ENCODE measurements at places on chromosomes 5 and 9.

DNA sequence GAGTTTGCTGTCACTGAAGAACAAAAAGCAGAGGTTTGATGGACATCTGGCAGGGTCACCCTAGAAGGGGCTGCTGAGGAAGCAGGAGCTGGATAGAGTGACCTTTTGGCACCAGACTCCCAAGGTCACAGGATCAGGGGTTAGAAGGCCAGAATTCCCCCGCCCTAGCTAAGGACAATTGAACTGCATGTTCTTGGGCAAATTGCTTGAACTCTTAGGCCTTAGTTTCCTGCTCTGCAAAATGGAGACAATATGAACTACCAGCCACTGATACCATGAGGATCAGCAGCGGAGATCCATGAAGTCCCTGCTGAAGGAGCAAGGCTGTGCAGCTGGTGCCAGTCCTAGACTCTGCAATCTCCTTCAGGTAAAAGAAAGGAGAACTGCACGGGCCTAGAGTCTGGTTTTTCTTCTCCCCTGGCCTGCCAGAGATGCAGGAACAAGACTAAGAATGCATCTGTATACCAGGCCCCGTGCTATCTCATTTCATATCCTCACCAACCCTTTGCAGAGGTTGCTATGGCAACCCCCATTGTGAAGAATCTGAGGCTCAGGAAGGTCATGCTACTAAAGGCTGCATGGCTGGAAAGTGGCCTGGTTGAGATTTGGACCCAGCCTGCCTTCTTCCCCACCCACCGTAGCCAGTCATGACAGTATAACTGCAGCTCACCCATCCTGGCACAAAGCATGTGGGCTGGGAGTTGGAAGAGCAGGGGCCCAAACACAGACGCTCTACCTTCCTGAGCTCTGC, 33.7 kb downstream of the CAMK2A start:
- DNase-seq = no peak

DNA sequence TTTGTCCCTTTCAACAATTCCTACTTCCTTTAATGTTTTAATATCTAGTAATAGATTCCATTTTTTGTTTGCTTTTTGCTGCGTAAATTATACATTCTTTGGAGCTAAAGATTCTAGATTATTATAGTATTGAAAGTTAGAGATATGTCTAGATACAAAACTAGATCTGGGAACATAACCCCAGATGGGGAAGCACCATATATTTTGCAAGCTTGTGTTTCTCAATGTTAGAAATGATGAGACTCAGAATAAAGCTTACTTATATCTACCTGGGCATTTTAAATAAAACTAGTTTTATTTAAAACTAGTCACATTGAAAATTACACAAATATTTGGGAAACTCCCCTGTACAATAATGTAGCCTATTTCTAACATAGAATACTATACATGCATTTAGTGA, 32.2 kb downstream of the TRIO start:
- no peak for DNase-seq

- DNase-seq = no peak
Measured at GRCh38 chr5:67305913-67306710, 109.5 kb upstream of the CD180 start.

DNA sequence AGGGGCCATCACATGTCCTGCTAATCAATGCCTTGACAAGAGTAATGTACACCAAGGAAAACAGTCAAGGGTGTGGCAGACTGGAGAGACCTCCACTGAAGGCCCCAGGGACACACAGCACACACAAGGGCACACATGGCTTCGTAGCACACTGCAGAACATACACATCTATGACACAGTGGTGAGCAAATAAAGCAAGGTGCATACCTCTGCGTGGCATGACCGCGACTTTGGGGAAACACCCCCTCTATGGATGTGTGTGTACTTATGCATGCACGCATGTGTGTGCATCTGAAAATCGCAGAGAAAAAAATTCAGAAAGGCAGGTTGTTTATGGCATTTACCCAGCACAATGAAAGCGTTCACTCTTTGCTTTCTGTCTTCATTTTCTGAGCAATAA, 20.5 kb downstream of the SEMA4D start:
- no peak for DNase-seq

DNA sequence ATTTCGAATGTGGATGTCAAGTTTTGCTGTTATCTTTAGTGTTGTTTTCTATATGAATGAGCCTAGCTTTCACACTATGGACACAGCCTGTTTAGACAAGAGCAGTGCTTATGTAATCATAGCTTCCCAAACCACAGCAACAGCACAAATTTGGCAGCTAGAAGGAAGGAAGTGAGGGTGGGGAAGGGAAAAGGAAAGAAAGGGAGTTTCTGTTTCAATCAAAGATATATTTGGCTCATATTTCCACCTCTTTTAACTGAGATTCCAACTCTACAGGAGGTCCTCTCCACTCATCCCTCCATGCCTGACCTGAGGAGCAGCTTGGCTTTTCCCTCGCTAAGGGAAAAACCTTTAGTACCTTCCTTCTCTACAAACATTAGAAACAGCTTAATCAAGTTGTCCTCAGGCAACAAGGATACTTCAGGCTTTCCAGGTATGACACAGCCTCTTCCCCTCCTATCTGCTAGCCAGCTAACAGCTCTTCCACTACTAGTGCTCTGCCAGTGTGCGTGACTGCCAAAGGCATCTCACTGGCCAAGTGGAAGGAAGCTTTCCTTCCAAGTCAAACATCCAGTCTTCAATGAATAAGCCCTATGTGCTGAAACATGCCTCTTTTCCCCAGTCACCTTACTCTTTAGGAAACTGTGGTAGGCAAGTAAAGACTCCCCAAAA, 268.6 kb upstream of the PTGER4 start:
- DNase-seq = no peak

DNA sequence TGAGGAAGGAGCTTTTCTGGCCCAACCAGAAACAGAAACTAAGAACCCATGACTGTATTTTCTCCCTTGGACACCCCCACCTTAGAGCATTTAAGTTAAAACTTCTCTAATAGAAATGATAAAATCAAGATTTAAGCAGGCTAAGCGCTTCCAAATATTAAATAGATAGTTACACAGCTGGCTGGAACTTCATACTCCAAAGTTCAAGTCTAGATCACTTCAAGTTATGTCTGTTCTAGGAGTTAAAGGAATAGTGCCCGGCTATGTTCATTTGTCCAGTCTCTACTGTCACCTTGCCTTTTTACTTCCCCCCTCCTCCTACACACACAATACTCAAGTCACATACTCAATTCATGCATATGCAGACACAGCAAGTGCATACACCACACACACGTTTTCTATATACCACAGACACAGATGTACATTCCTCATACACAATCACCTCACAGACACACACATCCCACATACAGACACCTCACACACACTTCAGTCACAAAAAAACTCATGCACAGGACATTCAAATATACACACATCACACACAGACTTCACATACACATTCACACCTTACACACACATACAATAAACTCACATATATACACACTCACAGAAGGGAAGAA, 237.7 kb downstream of the PDE4D start:
- DNase-seq = no peak

- peak; percentile 92 for DNase-seq
Measured at GRCh38 chr5:148912714-148913398, 86.4 kb downstream of the ADRB2 start.

GRCh38 chr9:29575219-29575618, 2001.9 kb upstream of the C9orf72 start:
- DNase-seq = no peak

DNA sequence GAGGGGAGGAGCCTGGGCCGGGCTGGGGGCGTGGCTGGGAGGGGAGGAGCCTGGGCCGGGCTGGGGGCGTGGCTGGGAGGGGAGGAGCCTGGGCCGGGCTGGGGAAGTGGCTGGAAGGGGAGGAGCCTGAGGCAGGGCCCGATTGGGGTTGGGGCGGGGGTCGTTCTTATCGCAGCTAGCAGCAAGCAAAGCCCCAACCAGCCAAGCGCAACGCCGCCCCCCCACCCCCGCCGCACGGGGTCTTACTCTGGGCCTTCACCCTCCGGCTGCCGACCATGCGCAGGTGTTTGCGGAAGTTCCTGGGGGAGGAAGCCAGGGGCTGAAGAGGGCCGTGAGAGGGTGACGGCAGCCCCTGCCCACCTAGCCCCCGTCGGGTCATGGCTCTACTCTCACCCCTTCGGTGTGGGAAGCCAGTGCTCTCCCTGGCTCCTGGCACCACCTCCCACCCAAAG, 5.0 kb downstream of the NSMF start:
- DNase-seq = no peak

DNA sequence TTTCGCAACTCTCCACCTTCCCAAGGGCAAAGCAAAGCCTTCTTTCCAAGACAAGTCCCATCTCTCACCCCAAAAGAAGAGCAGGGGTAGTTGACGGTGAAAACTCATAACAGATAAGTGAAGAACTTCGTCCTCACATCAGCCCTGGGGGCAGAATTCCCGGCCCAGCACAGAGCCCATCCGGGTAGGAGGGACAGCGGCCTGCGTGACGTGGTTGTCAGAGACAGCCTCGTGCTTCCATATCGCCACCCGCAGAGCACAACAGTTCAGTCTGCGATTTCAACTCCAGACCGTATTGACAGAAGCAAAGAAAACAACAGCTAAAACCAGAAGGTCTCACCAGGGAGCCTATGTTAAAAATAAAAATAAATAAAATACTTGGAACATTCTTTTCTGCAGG, 273.2 kb downstream of the SYK start:
- no peak for DNase-seq

DNA sequence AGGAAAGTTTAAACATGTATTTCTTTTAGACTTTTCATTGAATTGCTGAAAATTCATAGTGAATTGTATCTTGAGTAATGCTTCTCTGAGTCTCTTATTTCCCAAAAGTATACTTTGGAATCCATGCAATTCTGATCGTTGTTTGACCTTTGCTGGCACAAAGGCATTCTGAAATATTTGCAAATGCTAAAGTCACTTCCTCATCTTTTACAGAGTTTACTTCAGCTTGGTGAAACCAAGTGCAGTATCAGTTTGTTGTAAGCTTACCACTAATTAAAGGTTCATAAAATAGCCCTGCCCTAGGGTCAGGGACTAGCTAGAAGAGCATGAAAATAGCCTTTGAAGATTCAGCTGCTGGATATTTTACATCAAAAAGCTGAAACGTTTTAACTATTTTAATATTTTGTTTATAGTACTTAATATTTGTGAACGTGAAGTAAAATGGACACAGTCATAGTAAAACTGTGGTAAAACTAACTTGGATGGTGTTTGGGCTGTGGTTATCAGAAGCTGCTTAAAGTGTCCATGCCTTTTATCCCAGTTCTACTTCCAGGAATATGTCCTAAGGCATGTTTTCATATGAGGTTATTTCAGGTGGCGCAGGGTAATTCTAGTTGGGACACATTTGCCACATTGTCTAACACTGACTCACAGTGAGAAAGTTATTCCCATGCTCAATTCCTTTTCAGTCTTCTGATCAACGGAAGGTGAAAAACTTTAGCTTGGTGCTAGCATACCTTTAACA, 45.3 kb downstream of the SLC22A5 start:
- peak; percentile 92 for DNase-seq

GRCh38 chr9:19252174-19252884, 21.8 kb downstream of the DENND4C start:
- DNase-seq = no peak

DNA sequence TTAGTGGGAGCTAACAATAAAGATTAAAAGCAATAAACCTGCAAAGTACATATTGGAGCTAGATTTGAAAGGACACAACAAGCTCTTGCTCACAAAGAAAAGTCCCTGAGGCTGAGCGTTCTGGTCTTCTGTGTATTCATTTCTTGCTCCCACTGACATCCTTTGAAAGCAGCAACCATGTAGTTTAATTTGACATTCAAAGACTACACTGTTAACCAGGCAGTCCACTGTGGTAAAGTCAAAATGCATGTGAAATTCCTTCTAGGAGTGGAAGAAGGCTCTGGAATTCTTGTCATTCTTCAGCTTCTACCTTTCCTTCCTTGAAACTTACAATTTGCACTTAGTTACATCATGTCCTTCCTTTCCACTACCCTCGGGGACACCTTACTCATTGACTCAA, 480.7 kb downstream of the CSNK1G3 start:
- DNase-seq = peak; percentile 9

DNA sequence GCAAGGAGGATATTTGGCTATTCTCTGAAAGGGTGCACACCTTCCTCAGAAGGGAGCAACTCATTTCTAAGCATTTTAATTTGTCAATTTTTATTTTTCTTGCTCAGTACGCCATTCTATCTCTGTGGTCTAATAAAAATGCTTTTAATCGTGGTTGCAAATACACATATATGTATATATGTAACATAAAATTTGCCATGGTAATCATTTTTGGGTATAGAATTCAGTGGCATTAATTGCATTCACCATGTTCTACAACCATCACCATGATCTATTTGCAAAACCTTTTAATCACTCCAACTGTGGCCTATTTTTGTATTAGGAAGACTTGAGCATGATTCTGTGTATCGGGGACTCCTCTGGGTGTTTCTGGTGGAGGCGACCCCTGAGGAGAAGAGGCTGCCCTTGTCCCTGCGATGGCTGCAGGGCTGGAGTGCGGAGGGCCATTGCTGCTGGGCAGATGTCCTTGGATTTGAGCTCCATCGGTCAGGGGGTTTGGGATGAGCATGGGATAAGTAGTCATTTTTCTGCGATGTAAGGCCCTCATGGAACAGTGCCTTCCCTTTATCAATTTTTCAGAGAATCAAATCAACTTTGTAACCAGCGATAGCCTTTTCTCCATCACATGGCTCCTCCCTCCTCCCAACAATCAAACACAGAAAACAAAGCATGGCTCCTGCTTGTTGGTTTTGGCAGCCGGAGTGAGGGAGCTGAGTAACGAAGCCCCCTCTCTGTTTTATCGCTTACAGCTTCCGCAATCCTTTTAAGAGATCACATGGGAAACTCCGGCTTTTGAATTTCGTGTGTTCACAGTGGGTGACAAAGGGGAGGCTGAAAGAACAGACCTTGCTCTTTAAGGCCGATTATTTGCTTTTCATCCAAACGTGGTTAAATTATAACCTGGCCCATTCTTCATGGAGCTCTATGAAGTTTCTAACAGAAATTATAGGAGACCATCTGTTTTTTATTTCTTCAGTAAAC, 187.3 kb downstream of the TENT4A start:
- no peak for DNase-seq

DNA sequence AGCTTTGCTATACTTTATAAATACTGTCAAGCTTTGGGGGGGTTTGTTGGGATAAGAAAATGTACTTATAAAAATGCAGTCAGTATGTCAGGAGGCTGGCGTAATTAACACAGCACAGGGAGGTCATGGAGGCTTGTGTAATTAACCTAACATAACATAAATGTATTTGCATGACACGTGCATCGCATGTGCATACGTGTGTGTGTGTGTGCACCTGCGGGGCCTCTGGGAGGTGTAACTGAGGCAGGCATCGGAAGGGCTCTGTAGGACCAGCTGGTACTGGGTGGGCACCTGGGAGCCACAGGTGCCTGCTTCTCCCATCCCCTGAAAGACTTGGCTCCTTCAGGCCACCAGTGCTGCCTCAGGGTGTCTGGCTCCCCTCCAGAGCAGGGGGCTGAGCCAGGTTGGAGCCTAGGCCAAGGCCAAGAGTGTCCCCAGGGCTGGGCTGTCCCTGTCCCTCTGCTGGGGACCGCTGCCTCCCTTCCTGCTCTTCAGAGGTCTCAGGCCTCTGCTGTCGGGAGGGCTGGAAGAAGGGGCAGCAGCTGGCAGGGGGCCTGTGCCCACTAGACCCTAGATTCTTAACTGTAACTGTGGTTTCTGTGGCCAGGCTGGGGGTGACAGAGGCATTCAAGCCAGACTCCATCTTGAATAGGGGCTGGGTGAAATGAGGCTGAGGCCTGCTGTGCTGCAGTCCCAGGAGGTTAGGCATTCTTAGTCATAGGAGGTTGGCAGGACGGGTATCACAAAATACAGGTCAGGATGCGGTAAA, 9.0 kb downstream of the FCN2 start:
- no peak for DNase-seq
